ENCODE measurements at places on chromosomes 4 and X. TPM values are rescaled to one million over a fixed set of nuclear protein-coding genes. Genes with fewer than 3 reads are reported as not detected.

DNA sequence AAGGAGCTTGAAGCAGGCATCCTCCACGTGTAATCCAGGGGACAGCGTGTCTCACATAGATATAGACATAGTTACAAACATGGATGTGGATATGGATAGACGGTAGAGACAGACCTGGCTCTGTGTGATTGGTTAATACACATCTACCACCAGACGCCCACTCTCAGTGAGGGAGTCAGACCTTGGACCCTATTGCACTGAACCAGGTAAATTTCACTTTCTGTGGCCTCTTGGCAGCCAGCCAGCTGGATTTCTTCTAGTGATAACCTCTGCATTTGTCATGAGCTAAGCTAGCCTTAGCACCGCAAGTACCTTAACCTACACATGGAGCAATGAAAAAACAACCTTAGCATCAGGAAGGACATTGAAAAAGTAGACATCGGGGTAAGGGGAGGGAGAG lies 79.2 kb upstream of the ACSL4 start:
- no peak for DNase-seq

DNA sequence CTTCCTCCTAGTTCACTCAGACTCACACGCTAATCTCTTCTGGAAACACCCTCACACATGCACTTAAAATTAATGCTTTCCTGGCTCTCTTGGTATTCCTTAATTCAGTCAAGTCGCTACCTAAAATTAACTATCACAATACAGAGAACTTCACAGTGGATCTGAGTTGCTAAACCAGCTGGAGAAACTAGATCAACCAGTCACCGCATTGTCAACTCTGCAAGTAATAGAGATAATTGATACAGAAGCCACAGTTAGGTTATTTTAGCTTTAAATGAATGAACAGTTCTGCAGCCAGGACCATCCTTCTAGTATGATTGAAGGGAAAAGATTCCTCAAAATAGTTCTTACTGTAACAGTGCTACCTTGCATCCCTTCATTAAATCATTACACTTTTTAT lies 6.0 kb upstream of the TBC1D9 start:
- DNase-seq = no peak

Gene NWD2
- not detected for polyA plus RNA-seq

Gene C4orf51
- polyA plus RNA-seq = not detected

Gene HADH
- 35.1 TPM for polyA plus RNA-seq

Gene PCDH7
- not detected for polyA plus RNA-seq
